ENCODE measurements at places on chromosomes 4 and X. TPM values are rescaled to one million over a fixed set of nuclear protein-coding genes. Genes with fewer than 3 reads are reported as not detected.
A peak's percentile ranks its signal among the peaks of the same experiment; 100 is the strongest.

- DNase-seq: peak; percentile 7
These were observed 30.7 kb upstream of the RAPGEF2 start for GRCh38 chr4:159071969-159072765.

GRCh38 chr4:71270901-71271300 is 67.9 kb upstream of the SLC4A4 start:
- peak; percentile 32 for DNase-seq

DNA sequence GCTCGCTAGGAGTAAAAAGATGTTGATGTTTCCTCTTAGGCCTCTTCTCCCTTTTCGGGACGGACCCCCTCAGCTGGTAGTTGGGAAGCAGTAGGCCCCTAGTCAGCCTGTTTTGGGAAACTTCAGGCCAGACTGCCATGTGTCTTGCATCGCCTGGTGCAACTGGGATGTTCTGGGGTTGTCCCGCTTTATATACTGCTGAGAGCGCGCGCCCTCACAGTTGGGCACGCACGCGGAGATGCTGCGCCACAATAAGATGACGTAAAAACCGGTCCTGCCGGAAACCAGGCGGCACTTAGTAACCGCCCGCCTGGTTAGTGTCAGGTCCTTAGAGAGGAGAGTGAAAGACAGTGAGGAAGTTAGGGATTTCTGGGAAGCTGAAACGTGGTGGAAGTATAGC is 231.3 kb upstream of the CT83 start:
- no peak for DNase-seq

GRCh38 chr4:37872310-37872988 is 18.4 kb upstream of the TBC1D1 start:
- no peak for DNase-seq

The ARHGAP24 gene
- polyA plus RNA-seq: 6.7 TPM

DNA sequence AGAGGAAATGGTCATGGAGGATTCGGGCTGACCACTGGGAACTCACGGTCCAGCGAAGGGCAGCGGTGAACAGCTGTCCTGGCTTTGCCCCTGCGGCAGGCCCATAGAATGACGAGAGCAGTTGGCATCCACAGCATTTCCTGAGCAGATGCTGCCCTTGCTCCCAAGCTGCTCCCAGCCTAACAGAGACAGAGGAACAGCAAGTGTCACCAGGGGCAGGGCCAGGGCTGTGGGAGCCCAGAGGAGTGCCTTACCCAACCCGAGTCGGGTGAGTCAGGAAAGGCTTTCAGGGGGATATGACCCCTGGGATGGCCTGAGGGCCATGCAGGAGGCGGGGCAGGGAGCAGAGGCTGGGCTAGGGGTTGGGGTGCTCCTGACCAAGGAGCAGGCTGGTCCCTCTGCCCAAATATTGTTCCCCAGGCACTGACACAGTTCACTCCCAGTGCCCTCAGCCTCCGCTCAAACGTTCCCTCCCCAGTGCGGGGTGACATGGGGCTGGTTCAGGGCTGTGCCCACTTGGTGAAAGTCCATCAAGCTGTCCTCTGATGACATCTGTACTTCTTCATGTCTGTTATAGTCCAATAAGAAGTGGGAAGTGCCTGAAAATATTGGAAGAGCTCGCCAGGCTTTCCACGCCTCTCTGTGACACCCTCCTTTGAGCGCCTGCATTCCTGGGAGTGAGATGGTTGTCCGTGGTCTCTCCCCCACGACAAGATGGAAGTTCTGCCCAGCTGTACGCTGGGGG is 64.7 kb upstream of the GPR78 start:
- DNase-seq: no peak

DNA sequence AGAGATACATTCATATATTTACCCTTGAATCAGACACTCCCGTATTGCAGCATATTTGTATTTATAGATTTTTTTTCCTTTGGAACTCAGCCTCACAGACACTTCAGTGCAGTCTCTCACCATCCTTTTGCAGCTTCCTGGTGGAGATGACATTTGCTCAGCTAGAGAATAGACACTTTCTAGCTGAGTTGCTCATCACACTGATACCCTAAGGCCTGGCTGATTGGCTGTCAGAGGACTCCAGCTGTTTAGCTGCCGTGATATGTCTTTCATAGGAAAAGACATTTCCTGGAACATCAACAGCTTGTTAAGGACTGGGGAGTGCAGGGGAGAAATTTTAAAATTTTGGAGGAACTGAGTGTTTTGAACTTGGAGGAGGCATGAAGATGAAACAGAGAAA is 429.6 kb downstream of the SMARCA1 start:
- no peak for DNase-seq

- no peak for DNase-seq
These were observed 85.7 kb downstream of the ZIC3 start for GRCh38 chrX:137651647-137652046.

GRCh38 chr4:160026721-160027120 is 923.8 kb downstream of the RAPGEF2 start:
- DNase-seq: peak; percentile 1

The POU3F4 gene
- polyA plus RNA-seq: not detected

The QDPR gene
- 72.9 TPM for polyA plus RNA-seq

The BTK gene
- 4.3 TPM for polyA plus RNA-seq

The ASMT gene
- polyA plus RNA-seq: not detected

DNA sequence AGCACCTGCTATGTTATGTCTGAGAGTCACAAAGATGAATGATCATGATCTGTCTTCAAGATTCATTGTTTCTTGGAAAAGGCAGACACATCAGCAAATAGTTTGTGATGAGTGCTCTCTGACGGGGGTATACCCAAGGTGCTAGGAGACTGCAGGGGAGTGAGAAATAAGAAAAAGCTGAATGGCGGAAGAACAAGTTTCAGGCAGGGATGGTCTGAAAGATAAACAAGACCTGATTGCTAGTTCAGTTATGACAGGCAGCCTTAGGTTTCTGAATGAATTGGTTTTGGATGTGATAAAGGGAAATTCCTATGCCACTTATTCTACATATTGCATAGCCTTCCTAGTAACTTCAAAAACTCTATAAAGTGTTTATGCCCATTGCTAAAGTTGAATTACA is 327.0 kb upstream of the DKK2 start:
- no peak for DNase-seq

- DNase-seq: no peak
These were observed 590.3 kb downstream of the PACRGL start for GRCh38 chr4:21290562-21290961.

The PAK3 gene
- polyA plus RNA-seq: 2.2 TPM

The TLR3 gene
- polyA plus RNA-seq: 2.9 TPM

GRCh38 chr4:8817813-8818062 is 53.9 kb downstream of the HMX1 start:
- no peak for DNase-seq

DNA sequence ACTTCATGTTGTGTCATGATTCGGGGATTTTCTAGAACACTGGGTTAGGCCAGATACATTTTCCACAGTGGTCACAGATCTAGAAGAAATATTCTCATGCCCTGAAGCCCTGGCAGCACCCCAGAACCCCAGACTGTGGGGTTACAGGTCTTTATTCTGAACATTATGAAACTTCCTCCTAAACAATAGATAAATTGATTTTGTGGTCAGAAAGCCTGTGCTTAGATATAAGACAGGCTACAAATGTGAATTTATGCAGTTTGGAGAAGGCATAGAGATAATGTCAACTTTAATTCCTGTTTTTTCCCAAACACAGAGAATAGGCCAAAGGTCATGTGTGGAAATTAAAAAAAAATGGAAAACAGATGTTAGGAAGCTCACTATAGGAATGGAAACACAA is 492.9 kb downstream of the SPRY1 start:
- DNase-seq: no peak

The GAGE12J gene
- not detected for polyA plus RNA-seq

GRCh38 chr4:117137145-117137544 is 51.8 kb upstream of the TRAM1L1 start:
- DNase-seq: no peak

- DNase-seq: no peak
These were observed 50.5 kb downstream of the PSAPL1 start for GRCh38 chr4:7384003-7384928.

DNA sequence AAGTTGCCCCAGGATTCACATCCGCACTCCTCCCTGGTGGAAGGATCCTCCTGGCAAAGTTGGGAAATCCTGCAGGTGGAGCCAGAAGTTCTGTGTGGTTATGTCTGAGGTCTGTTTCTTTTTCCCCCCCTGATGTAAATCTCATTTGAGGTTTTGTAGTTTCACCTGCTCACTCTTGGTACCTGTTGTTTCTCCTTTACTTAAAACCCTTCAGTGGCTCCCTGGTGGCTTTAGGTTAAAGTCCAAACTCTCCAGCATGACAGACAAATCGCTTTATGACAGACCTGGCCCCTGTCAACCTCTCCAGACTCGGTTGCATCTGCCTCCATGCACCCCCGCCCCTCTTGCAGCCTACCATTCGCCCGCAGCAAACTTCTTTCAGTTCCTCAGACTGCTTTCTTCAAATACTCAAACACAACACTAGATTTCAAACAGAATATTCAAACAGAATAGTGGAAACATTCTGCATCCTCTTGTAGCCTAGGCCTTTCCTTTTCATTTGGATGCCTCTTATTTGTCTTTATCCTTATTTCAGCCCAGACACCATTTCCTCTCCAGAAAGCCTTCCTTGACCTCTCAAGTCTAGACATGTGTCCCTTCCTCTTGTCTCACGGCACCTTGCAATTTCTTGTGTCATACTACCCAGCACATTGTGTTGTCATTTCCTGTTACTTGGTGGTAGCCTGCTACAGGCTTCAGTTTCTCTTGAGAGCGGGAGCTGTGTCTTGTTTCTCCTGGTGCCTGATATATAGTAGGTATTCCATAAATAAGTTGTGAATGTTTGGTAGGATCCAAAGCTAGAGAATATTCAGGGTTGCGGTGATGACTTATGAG is 24.8 kb downstream of the IL13RA1 start:
- no peak for DNase-seq

GRCh38 chr4:31545755-31546154 is 825.6 kb downstream of the PCDH7 start:
- DNase-seq: no peak

- DNase-seq: no peak
These were observed 81.6 kb downstream of the BANK1 start for GRCh38 chr4:101871962-101872676.

The SATL1 gene
- polyA plus RNA-seq: 0.22 TPM

DNA sequence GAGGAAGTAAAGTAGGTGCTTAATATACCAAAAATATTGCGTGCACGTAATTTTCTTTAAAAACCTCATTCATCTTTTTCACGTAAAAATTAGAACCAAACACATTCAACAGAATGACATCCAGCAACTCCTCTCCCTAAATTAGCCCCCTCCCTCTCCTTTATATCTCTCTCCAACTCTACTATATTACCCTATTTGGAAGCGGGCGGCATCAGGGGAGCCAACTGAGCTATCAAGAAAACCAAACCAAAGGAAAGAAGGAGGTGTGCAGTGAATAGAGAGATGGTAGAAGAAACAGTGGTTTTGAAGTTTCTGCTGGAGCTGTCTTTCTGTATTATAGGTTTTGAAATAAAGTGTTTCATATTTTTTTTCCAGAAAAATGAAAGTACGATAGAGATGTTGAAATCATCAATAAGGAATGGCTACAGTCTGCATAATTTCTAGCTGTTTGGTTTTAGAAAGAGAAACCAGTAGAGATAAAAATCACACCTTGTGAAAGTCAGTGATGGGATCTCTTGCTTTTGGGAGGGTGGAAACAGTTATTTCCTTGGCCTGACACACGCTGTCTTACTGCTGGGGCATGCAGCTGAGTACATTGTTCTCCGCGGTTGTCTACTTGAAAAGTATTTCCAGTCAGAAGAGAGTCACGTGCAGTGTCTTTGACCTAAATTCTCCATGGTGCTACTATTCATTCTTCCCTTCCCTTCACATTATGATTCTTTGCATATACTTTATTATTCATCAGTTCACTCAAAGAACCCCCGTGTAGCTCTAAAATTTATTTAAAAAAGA is 94.1 kb upstream of the WDR17 start:
- no peak for DNase-seq

DNA sequence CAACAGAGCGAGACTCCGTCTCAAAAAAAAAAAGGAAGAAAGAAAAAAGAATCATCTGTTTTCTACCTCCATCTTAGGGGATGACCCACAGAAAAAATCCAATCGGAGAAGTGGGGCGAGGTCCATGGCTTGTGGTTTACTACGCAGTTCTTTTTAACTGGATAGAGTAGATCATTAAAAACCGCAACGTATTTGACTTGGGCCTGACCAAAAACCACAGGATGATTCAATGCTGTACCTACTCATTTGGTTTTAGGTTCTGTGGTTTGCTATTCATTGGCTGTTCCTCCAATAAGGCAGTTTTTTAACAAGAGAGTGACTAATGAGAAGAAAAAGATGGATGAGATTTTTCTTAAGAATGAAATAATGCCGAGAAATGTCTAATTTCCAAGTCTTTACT is 83.7 kb downstream of the FREM3 start:
- no peak for DNase-seq

DNA sequence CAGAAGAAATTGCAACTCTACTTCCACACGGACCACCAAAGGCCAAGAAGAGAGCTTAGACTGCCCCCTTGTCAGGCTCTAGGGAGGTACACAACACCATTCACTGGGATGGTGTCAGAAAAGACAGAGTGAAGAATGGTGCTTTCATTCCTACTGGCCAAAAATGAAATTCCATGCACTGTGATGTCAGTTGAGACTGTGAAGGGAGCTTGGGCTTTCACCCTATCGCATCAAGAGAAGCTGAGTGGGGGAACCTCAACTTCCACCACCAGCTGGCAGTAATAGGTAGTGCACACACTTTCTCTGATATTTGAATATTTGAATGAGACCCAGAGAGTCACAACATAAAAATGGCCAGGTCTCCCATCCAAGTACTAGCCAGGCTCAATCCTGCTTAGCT is 65.9 kb downstream of the ZNF711 start:
- DNase-seq: no peak

The CSAG3 gene
- not detected for polyA plus RNA-seq

DNA sequence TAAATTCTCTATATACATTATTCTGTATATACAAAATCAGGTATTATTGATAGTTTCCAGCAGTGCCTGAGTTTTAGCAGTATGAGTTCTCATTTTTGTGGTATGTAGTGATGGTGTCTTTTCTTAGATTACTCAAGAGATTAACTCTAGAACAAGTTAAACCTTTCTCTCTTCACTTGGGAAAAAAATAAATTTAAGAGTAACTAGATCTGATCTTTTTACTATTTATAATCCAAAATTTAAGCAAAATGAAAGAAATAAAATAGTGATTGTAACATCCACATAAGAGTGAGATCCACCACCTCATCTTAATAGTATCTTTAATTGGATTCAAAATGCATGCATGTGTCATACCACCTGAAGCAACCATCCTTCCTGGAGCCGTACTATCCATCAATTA is 124.1 kb upstream of the DDX3X start:
- DNase-seq: no peak

- DNase-seq: no peak
These were observed 47.3 kb downstream of the TSPAN5 start for GRCh38 chr4:98610926-98611676.

The RRH gene
- polyA plus RNA-seq: 0.28 TPM

The PABPC1L2A gene
- 0.06 TPM for polyA plus RNA-seq

DNA sequence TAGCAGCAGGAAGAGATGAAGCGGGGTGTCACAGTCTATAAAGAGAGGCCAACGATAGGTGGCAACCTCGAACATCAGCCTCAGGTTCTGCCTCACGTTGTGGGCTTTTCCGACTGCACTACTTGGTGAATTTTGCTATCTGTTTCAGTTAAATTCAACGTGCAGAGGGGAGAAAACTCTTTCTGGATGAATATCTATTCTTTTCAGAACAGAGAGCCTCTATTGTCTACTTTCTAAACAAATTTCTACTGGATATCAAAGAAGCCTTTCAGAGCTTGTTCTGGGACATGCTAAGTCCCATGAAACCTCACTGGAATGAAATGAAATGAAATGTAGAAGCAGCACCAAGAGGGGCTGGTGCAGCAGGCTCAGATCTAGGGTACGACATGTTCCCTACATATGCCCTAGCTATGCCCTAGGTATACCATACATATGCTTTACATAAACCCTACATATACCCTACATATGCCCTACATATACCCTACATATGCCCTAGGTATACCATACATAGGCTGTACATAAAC is 116.5 kb upstream of the TRIM2 start:
- no peak for DNase-seq
